Cardiac fibroblast (primary cell): ENCODE measurements at places on chromosomes 11 and 22.

DNA sequence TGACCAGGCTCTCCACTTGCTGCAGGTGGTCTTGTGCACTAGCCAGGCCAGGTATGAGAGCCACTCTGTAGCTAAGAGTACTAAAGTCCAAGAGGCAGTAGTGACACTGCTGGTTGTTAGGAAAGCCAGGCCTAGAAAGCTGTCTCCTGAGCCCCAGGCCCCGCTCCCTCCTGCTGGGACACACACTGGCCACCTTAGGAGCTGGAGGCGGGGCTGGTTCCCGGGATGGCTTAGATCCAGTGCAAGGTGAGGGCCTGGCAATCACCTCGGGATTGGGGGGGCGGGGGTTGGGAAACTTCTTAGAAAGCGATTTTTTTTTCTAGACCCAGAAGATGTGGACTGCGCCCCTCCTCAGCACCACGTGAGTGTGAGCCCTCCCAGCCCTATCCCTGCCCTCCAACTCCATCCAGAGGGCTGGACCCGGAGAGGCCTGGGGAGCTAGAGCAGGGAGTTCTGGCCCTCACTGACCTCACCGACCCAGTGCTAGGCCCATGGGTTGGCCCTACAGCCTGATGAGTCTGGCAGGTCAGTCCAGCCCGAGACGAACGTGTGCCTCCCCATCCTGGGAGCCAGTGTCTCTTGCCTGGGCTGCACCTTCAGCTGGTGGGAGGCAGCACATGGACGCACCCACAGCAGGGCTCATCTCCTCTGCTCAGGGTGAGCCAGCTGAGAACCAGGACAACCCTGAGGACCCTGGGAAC is 18.1 kb downstream of the SLC37A2 start:
- DNase-seq: no peak

DNA sequence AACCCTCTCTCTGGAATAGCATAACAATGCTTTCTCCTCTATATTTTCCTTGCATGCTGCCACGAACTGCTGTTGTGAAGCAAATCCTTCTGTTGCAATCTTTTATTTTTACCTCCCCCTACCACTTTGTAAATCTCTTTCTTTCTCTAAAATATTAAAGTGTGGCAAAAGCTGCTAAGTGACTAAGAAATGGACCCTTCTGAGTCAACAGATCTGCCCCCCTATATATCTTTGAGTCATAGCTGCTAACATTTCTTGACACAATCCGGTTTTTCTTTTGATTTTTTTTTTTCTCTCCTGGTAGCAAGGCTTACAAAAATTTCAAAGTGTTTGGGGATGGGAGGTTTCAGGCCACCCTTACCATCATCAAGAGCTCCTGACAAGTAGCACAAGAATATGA is 39.0 kb upstream of the KIRREL3 start:
- DNase-seq: no peak

GRCh38 chr11:29448246-29448877 is 568.5 kb downstream of the KCNA4 start:
- DNase-seq: peak; percentile 69

DNA sequence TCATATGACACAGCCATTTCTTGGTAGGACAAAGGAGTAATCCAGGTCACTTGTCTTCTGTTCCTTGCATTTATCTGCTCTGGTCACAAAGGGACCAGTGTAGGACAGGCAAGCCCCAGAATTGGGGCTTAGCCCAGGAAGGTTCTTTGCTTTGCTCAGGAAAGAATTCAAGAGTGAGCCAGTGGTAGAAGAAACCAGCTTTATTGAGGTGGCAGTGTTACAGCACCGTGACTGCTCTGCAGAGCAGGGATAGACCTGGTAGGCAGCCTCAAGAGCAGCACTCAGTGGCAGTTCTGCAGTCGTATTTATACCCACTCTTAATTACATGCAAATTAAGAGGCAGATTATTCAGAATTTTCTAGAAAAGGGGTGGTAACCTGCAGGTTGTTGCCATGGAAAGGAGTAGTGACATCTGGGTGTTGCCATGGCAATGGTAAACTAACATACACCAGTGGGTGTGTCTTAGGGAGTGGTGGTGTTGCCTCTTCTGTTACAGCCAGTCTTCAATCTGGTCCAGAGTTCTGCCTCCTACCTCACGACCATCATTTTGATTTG is 84.9 kb upstream of the RAB1B start:
- DNase-seq: peak; percentile 24

GRCh38 chr11:30481330-30481729 is 104.8 kb downstream of the MPPED2 start:
- DNase-seq: no peak

GRCh38 chr22:27312966-27313855 is 488.3 kb downstream of the MN1 start:
- DNase-seq: no peak
